ENCODE measurements at places on chromosomes 7 and 10.

GRCh38 chr10:89789188-89789877 is 87.9 kb downstream of the KIF20B start:
- DNase-seq, result no peak

DNA sequence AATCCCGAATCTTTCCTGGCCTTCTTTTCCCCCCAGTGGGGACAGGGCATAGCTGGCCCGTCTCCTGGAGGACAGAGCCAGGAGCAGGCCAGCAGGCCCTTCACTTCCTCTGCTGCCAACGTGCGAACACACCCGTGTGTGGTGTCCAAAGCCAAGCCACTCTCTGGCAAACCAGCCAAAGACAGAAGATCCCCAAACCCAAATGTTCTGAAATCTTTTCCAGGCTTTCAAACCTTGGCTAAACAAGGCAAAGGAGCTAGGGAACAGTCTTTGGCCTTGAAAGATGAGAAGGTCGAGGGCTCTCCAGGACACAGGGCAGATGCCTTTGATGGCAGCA is 63.0 kb downstream of the PROSER2 start:
- no peak for DNase-seq

- DNase-seq, result no peak
These were observed 314.7 kb downstream of the BICC1 start for GRCh38 chr10:58827381-58827780.

GRCh38 chr10:11091517-11092102 is 73.9 kb downstream of the CELF2 start:
- DNase-seq, result no peak

GRCh38 chr10:91299999-91300575 is 79.6 kb downstream of the PCGF5 start:
- DNase-seq, result no peak

GRCh38 chr10:131677671-131678070 is 223.1 kb upstream of the PPP2R2D start:
- no peak for DNase-seq

DNA sequence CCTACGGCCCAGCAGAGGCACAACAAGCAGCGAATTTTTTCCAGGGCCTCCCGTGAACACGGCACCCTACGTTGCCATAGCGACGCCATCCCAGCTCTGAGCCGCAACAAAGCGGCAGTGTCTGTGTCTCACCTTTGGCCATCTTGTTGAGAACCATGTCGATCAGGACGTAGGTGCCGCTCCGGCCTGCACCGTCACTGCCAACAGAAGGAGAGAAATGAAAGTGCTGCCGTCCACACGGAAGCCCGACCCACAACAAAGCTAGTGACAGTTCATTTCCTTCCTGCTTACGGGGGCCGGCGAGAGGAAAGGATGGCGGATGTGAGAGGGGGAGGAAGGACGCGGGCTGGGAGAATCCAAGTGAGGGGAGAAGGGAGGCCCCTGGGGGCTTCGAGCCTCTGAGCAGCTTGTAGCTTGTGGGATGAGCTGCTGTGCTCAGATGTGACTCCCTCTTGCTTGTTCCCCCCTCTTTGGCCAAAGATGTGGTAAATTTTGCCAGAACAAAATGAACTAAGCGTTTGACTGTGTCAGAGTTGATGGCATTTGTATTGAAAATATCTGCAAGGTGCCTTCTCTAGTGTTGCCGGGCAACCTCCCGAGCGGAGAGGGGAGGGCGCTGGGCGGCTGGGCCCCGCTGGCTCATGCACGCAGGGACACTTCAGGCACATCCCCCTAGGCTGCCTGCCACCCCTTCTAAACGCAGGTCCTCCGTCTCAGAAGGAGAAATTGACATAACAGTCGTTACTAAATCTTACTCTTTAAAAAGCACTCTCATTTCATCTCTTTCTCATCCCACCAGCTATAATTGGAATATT is 232.2 kb downstream of the DNAJB6 start:
- DNase-seq, result no peak

DNA sequence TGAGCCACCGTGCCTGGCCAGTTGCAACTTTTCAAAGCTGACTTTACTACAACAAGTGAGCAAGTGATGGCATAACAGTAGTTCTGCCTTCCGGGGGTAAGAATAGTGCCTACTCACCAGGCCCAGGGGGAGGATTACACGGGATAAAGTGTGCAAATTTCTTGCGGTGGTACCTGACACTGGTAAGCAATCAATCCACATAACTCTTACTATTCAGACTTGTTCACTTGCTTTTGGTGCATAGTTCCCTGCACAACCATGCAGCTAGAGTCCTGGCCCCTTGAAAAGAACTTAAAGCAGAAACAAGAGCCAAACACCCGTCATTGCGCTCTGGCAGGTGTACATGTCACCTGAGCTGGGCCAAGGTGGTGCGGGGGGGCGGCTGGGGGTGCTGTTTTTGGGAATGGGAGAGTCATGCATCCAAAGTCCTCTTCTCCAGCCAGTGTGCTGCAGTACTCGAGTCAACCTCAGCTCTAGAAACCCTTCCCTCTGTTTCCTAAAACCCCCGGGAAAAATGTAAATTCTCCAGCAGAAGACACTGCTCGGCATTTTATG is 5.4 kb upstream of the COBL start:
- DNase-seq, result no peak

DNA sequence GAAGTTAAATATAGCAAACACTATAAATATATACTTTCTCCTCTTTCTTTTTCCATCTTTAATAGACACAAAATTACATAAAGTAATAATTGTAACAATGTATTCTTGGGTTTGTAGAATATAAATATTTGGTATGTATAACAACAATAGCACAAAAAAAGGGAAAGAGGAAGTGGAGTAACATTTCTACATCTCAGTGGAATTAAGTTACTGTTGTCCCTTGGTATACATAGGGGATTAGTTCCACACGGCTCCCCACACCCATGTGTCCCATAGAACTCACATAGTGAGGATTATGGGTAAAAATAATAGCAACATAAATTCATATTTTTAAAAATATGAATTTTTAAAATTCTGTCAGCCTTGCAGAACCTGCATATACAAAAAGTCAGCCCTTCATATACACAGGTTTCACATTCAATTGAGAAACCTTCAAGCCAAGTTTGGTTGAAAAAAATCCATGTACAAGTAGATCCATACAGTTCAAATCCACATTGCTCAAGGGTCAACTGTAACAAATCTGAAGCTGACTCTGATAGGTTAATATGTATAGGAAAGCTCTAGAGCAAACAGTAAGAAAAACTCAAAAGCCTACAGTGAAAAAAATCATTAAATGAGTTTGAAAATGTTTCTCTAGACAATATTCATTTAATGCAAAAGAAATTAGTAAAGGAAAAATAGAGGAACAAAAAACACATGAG is 92.4 kb downstream of the HYCC1 start:
- DNase-seq, result no peak

DNA sequence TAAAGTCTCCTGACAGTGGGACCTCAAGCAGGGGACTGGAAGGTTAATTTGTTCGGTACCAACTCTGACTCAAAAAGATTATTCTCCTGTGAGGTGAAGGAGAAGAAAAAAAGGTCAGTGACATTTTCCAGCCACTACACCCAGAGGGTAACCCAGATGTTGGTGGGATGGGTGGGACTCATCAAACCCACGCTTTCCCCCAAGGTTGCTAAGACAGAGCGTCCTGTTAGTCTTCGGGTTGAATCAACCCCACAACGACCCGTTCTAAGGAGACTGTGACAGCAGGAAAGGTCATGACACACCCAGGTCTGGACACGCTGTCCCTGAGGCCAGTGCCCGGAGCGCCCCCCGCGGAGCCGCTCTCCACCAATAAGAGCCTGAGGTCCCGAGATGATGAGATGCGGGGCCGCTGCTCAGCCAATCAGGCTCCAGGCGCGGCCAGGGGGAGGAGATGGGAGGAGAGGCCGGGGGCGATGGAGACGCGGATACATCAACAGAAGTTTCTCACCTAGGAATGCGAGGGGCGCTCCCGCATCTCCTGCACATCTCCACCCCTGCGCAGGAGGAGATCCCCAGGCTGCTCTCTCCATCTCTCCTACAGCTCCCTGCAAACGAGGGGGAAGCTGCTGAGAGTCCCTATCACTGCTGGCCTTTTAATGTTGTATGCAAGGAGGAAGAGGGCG is at the start of gene WNT16:
Gene WNT16, plus strand, starts transcription at position 493 of the 683 bp plus-strand sequence. CDS start 293 bp downstream, outside the sequence.
- no peak for DNase-seq

GRCh38 chr10:72704117-72704516 is 12.2 kb downstream of the MCU start:
- DNase-seq, result no peak

- DNase-seq, result no peak
These were observed 9.2 kb downstream of the GTPBP4 start for GRCh38 chr10:997266-998022.

- no peak for DNase-seq
These were observed 72.1 kb downstream of the RTKN2 start for GRCh38 chr10:62196528-62196927.

GRCh38 chr7:19522486-19522885 is 186.4 kb downstream of the POLR1F start:
- DNase-seq, result no peak

DNA sequence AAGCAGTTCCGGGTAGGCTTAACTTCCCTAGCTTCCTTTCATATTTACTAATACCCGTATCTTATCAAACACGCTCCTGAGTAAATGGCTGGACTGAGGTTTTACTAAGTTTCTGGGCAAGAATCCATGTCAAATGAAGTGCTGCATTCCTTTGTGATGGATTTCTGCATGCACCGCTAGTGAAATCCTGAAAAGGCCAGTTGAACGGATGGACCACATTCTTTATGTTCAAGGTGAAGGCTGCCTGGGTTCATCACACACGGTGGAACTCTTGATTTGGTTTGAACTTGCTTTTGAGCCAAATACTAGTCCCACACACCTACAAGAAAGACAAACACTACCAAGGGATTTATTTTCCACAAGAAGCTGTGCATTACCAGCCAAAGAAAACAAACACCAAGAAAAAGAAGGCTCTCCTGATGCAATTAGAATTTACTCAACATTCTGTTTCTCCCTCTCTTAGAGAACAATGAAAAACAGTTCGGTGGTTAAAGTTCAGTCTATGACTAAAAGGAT is 255.0 kb upstream of the SEMA3C start:
- DNase-seq, result no peak

GRCh38 chr7:55970561-55970960 is 6.2 kb downstream of the NIPSNAP2 start:
- DNase-seq, result no peak

GRCh38 chr7:151626422-151627115 is 106.9 kb upstream of the RHEB start:
- DNase-seq, result peak; percentile 23

DNA sequence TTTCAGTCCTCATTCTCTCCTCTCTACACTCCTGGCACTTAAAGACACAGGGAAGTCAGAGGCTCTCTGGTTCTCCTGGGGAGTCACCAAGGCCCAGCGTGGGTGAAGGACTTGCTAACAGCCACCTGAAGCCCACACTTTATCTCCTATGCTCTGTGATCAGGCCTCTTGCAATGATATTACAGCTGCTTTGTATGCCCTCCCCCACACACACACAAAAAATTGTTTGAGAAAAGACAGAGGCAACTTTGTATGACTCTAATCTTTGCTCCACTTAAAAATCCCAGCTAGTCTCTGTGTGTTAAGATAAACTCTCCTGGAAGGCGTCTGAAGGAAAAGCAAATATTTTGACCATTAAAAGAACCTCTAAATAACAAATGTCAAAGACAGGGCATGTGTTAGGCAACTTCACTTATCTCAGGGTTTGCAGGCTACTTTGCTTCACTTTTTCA is 507.2 kb downstream of the TNS3 start:
- DNase-seq, result no peak

- no peak for DNase-seq
These were observed 92.0 kb downstream of the ZFAND4 start for GRCh38 chr10:45580371-45581215.

GRCh38 chr10:69087590-69088470 is at the start of gene SRGN:
Gene SRGN, plus strand, starts transcription at chr10:69088103. Its CDS starts 55 bp downstream, at chr10:69088158.
- DNase-seq, result no peak

DNA sequence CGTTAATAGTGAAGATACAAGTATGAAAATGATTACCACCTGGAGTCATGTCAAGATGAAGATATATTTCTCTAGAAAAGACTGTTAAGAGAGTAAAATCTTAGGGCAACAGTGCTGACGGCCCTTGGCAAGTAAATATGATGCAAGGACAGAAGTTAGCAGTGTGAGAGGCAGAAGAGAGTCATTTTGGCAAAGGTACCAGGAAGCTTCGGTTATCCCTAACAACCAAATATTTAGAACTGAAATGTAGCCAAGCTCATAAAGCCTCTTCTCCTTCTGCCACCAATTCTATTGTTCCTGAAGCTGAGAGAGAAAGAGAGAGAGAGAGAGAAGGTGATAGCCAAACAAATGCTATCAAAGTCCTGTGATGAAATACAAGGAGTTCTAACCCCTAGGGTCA is 109.6 kb downstream of the MACC1 start:
- DNase-seq, result no peak

DNA sequence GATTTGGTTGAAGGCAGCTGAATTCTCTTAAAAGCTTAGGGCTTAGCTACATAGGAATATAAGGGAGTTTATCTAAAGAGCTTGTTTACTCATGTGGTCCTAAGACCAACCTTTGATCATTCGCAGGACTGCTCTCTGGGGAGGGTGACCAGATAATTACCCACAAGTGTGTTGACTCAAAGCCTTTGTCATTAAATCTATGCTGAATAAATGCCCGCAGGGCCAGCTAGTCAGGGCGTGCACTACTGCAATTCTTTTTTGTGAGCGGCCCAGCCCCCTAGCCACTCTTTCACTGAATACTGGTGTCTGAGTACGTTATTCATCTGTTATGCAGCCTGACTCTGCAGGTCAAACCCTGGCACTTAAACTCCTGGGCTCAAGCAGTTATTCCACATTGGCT is 69.6 kb downstream of the AKAP9 start:
- no peak for DNase-seq

Measured in cerebellar nuclear complex (tissue), 1 donor.